ENCODE measurements at places on chromosomes 6 and 20.
A peak's percentile ranks its signal among the peaks of the same experiment; 100 is the strongest.

DNA sequence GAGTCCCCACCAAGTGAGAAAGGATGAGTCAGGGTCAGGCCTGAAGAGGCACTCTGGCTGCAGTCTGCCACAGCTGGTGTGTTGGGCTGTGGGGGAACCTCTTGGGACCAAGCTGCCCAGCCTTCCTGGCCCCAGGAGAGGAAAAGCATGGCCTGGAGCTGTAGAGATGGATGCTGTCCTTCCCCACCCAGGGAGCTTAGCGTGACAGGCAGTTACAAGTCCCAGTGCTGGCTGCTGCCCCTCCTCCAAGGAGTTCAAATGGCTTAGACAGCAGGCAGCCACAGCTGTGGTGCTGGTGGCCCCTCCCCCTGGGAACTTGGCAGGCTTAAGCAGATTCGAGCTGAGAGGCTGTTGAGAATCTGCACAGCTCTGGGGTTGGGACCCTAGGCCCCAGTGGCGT is 253.2 kb downstream of the PLCB1 start:
- no peak for DNase-seq

- DNase-seq = no peak
These were observed 661 bp upstream of the PPP1R14C start for GRCh38 chr6:150142097-150142669.

DNA sequence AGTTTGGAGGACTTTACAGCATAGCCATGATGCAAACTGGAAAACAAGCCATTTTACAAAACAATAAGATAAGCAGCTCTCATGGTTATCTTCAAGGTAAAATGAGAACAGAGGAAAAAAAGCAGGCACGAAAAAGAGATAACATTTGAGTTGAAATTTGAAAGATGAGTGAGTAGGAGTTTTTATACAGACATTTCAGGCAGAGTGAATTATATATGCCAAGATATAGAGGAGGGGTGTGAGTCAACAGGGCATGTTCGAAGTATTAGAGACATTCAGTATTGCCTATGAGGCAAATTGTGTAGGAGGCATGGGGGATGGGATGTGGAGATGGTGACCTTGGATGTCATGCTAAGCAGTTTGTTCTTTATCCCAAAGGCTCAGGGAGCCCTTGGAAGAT is 240.5 kb upstream of the MAN1A1 start:
- no peak for DNase-seq

- DNase-seq = peak; percentile 72
These were observed 40.8 kb downstream of the IYD start for GRCh38 chr6:150409576-150410066.

DNA sequence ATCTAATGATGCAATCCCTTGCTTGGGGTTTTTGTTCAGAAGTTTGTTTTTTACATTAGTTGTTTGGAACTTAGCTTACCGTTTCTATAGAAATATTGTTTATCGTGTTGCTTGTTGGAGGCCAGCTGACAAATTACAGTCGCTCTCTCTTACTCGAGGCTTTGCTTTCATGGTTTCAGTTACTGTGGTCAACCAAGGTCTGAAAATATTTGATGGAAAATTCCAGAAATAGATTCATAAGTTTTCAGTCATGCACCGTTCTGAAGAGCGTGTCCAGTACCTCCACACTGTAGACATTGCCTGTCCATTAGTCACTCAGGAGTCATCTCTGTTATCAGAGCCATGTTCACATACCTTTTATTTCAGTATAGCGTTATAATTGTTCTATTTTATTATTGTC is 47.9 kb downstream of the DEK start:
- DNase-seq = no peak

DNA sequence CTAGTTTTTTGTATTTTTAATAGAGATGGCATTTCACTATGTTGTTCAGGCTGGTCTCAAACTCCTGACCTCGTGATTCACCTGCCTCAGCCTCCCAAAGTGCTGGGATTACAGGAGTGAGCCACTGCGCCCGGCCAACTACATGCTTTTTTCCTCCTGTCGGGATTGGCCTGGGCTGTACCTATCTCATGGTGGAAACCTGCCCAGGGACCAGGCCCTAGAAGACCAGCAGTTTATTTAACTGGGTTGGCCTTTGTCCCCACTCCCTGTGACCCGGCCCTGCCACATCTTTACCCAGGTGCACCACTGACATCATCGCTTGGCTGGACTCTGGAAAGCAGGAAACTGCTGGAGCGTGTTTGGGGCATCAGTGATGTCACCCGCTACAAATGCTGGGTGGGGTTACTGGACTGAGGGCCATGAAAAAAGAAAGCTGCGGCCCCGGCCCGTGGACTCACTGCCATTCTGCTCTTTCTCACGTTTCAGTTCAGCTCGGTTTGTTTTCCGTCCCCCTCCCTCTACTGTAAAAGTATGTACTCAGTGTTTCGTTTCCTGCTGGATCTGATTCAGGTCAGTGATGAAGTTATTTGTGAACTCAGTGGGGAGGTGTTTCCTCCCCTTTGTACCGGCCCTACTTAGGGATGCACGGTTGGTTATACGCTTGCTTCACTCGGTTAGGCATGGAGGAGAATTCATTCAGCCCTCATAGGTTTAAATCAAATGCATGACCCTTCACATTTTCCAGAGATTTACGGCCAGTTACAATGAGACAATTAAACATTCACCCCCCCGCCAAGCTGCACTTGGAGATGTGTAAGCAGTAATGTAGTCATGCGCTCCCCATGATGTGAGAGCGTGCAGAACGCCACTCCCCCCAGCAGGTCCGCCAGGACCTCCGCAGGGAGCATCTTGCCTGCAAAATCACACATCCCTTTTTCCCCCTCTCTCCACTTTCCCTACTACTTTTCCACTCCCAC is 179.3 kb downstream of the MTHFD1L start:
- DNase-seq = peak; percentile 47

DNA sequence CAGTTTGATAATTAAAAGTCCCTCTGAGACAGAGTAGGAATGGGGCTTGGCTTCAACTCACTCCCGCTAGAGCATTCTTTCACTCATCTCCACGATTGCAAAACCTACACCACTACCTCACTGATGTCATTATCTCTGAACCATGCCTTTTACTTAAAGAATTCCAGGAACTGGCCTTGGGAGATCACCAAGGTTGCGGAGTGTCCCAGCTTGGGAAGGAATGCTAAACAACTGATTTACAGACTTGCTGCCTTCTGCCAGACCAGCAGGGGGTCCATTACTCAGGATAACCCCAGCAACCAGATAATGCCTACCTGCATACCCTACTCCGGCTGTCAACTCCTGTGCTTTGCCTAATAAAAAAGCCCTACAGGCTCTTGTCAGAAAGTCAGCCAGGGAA is 102.2 kb upstream of the RALGAPA2 start:
- DNase-seq = no peak

DNA sequence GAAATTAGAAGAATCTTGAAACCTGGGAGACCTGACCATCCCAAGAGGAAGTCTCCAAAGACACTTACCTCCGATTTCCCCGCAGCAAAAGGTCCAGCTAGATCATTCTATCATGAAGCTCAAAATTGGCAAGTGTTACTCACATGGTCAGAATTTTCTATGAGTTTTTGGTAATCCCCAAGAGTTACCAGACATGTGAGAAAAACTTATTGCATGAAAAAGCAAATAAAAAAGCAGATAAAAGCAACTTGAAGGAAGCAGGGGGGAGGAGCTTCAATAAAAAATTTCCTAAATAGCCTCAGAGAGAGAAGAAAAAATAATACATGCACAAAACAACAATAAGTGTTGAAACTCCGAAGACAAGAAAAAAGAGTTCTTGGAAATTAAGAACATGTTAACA is 27.3 kb downstream of the VNN1 start:
- DNase-seq = no peak

GRCh38 chr6:36139431-36139830 is 9.1 kb downstream of the MAPK13 start:
- peak; percentile 5 for DNase-seq

GRCh38 chr6:157538168-157538567 is 157.2 kb downstream of the ZDHHC14 start:
- DNase-seq = no peak

DNA sequence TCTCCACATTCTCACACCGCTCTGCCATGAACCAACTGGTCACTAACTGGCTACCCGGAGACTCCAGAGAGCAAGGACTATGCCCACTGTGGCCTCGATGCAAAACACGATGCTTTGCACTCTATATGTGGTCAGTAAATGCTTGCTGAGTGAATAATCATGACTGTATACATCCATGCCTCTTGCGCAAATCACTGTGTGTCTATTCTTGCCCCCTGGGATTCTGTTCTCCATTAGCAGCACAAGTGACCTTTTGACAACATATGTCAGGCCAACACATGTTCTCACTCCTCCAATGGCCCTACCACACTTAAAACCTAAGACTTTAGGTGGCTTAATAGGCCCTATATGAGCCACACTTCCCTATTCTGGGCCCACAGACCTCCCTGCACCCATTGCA is 16.9 kb downstream of the KIF16B start:
- no peak for DNase-seq

DNA sequence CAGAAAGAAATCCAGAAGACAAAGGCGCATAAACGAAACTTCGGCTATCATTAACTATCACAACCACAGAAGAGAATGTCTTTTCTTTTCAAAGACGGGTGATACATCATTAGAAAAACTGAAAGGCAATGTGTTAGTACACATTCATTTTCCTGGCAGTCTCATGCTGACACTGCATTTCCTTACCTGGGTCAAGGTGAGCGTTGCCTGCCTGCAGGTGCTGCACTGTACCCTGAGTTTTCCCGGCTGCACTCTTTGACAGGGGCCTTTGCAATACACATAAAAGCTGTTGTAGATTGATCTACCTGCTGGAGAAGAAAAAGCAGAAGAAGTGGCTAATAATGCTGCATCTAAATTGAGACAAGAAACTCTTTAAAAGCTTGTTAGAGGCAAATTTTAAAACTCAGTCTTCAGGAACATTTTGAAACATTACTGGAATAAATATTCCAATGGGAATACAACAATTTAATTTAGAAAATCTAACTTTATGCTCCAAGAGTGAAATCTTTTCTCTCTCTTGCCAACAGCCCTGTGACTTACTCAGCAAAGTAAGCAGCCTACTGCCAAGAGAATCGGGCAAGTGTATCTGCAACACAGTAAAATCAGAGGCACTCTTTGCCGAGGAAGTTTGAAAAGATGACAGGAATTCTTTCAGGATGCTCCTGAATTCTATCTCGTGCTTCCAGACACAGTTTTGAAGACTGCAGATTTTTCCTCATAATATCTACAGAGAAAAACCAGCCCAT is 526.4 kb downstream of the PRKN start:
- no peak for DNase-seq

GRCh38 chr6:36414481-36414880 is 27.0 kb upstream of the ETV7 start:
- no peak for DNase-seq

- DNase-seq = peak; percentile 69
These were observed 42.7 kb upstream of the EZR start for GRCh38 chr6:158861686-158862381.

GRCh38 chr6:45991189-45991588 is 24.5 kb downstream of the CLIC5 start:
- no peak for DNase-seq

DNA sequence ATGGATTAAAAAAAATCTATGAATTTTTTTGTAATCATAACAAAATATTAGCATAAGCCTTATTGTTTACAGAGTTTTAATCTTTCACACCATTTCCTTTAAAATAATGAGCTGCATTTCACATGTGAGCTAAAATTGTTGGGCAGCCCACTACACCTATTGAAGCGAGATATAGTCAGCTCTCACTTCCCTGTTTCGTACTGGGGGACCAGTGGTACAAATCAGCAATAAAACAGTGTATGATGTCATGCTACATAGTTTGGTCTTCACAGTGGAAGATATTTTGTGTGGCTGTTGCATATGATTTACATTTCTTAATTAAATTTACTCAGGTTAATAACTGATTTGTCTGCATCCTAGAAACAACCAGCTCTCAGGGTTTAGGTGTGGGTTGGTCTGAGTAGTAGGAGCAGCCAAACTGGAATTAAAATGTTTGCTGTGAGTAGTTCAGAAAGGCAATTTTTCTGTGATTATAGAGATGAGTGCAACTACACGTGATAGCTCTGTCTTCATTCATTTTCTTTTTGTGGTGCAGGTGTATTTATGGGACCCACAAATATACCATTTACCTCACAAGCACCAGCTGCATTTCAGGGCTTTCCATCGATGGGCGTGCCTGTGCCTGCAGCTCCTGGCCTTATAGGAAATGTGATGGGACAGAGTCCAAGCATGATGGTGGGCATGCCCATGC is 99.3 kb downstream of the B3GAT2 start:
- no peak for DNase-seq

GRCh38 chr20:42734660-42735368 is 454.9 kb downstream of the PTPRT start:
- no peak for DNase-seq

DNA sequence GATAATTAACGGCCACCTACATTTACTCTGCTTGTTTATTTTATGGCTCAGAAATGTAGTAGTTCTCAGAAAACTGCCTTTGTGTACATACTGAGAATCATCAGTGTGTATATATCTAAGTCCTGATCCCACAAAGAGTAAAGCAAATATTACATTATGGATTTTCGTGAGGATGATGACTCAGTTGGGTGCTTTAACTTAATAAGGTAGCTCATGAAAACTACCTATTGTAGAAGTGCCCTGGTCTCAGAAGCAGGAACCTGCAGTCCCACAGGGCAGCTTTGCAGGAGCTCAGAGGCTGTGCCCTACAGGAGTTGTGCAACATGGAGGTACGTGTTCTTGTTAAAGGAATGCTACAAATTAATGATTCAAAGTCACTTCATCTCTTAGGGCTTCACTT is 108.2 kb downstream of the PLG start:
- no peak for DNase-seq

GRCh38 chr20:16240355-16240754 is 332.9 kb downstream of the KIF16B start:
- DNase-seq = no peak

- no peak for DNase-seq
These were observed 23.8 kb upstream of the FAM50B start for GRCh38 chr6:3825331-3825831.

DNA sequence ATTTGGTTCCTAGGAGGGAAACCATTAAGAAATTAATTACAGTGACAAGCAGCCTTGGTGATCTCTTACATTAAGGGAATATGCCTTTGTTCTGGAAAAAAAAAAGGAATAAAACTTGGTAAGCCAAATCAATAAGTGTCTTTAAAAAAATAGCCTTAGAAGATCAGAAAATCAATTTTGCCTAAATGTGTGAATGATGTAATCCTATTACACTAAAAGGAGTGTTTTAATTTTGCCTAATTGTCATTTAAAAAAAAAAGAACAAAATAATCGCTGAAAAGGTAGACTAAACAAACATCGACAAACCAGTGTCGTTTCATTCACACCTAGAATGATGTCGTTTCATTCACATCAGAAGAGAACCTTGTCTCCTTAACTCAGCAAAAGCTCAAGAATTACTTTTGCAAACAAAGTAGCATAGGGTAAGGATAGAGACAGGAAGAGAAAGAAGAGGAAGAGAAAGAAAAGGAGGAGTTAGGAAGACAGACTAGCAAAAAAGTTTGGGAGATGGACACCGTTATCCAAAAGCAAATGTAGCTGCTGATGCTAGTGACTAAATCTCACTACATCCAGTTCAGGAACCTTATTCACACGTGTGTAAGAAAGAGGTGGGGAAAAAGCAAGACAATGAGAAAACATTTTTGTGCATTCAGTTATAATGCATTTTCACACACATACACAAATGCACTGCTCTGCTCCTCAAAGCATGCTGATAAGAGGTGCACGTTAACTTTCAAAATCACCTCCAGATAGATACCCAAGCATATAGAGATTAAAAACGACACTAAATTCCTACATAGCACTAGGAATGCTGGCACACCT is 60.6 kb downstream of the HIVEP2 start:
- DNase-seq = no peak

GRCh38 chr6:118876198-118876597 is 17.8 kb upstream of the ASF1A start:
- DNase-seq = no peak

Measured in NCI-H1092 treated with DMSO at 0.1 percent for 48 hours (cell line).